ENCODE measurements at places on chromosomes 6 and 20.

DNA sequence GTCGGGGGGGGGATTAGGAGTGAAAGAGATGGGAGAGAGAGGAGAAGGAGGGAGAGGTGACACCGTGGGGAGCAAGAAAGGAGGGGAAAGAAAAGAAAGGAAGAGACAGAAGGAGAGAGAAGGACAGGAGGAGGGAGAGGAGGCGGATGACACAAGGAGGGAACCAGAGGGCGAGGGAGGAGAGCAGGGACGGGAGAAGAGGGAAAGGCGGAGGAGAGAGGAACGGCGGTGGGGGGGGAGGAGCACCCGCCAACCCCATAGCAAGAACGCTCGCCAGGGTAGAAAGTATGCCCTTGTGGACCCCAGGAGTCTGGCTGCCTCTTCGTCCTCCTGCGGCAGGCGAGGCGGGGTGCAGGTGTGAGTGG, 4.5 kb upstream of the INSM1 start:
- DNase-seq, result no peak

DNA sequence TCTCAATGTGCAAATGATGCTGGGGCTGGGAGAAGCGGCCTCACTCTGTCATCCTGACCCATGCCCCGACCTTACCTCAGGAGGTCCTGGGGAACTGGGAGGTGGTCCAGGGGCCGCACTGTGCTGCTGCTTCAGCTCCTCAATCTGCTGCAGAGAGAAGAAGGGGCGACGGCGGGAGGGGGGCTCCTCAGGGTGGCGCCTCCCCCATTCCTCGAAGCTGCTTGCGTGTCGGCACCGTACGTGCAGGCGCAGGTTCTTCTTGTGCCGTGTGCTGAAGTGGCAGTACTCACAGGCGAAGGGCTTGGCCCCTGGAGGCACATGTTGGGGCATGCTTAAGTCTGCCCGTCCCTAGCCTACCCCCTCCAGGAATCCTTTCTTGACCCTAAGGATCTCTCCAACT, 12.9 kb downstream of the ZNF335 start:
- DNase-seq, result no peak

GRCh38 chr6:90559931-90560330, 26.9 kb downstream of the MAP3K7 start:
- DNase-seq, result no peak

GRCh38 chr20:22586645-22587310, 2.4 kb upstream of the FOXA2 start:
- peak; percentile 38 for DNase-seq

DNA sequence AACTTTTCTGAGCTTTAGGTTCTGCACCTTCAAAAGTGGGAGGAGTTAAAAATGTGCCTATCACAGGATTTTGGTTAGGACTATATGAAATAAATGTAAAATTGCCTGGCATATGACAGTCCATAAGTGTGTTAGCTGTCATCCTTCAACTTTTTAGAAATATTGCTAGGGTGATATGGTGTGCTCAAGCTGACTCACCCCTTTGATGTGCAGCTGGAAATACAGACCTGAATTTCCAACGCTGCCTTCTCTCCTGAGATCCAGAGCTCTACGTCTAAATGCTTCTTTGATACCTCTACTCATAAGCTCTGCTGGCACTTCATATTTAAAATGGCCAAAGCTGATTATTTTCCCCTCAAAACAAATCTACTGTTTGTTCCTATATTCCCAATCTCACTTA, 2.7 kb downstream of the SLC35B3 start:
- DNase-seq, result no peak

GRCh38 chr20:4797275-4797674, 75.6 kb downstream of the PRND start:
- no peak for DNase-seq

DNA sequence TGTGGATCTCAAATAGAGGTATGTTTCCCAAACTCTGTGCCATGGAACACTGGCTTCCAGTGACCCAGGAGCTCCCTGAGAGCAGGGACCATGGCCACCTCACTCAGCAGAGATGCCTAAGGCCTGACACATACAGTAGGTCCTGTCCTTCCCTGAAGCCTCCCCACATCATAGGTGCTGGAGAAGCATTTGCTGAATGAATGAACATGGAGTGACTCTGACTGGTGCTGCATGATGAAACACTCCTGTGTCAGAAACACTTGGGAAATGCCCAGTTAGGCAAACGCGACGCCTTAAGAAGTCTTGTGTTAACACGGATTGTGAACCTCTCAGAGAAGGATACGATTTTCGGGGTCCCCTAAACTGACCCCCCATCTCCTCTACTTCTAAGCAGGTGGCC, 14.3 kb downstream of the SLA2 start:
- no peak for DNase-seq

GRCh38 chr6:87921034-87921433, 126.6 kb upstream of the SPACA1 start:
- no peak for DNase-seq

- no peak for DNase-seq
Observed at GRCh38 chr20:32115211-32115767, 5.8 kb downstream of the TM9SF4 start.

DNA sequence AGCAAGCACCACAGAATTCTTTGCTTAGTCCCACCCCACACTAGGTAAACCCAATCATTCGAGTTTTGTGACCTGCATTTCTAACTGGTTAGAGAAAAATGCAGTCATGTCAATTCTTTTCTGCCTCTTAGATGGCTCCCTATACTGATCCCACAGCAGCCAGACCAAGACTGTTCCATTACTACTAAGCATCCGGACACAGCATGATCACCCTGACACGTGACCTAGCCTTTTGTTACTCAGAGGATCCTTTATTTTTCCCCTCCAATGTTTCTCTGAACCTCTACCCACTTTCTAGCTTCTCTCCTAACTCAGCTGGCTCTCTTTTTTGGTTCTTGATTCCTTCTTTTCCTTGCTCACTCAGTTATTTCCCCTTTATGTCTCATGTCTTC, 87.9 kb downstream of the PDE10A start:
- no peak for DNase-seq

DNA sequence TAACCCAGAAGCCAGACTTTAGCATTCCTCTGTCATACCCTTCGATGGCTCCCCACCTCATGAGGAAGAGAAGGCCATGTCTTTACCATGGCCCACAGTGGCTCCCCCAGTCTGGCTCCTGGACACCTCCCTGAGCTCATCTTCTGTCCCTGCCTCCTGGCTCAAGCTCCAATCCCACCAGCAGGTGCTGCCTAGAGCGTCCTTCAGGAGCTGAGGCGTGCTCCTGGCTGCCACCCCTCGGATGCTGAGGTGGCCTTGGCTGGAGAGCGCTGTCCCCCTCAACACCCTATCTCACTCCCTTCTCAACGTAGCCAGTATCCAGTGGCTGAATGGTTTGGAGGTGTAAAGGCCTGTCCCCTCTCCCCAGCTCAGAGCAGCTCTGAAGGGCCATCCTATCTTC, 47.4 kb upstream of the RANBP9 start:
- DNase-seq, result no peak

DNA sequence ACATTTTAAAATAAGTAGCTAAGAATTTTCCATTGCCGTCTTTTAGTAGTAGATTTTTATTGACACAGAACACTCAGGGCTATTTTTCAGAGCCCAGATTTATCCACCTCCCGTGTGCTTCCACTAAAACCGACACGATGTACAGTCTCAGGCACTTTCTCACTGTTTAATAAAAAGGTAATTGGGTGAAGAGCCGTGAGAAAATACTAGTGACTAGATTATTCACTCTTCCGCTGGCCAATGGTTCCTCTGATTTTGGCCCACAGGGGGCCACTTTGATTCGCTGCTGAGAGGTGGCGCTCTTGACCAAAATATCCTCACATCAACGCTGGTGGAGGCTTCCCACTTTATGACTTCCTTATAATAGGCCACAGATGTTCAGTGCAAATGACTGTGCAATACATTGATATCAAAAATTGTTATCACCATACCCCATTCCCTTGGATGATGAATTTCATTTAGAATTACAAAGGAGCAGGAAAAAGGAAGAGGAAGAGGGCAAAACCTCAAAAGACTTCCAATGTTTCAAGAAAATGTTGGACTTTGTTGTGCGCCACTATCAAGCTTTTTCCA, 12.3 kb upstream of the HDDC2 start:
- peak; percentile 42 for DNase-seq

DNA sequence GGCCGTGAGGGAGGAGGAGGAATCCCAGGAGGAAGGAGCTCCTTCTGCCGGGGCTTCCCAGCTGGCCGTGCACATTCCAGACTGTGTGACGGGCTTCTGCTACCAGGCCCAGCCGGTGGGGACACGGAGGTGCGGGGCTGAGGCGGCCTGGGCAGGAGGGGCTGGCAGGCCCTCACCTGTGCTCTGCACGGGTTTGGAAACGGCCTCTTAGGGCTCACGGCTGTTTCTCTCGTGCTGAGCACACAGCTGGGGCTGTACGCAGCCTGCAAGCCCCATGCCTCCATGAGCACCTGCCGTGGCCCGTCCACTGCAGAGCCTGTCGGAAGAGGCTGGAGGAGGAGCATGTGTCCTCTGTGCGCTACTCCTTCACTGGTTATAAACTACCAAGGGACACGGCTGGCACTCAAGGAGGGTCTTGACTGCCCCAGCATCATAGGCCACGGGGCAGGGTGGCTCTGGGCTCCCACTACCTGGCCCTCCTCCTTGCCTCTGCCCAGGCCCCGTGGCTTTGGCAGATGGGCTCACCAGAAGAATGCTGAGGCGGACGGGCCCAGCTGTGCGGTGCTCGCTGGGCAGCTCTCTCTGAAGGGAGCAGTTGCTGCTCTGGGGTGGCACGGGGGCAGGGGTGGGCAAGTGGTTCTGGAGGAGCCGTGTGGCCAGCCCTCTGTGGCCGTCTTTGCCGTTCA, 15.8 kb downstream of the NPEPL1 start:
- no peak for DNase-seq

- no peak for DNase-seq
Observed at GRCh38 chr6:55437141-55437540, 109.9 kb downstream of the GFRAL start.

GRCh38 chr6:106609699-106610098, 19.6 kb downstream of the RTN4IP1 start:
- no peak for DNase-seq

GRCh38 chr6:132742495-132742894, 15.2 kb downstream of the VNN2 start:
- no peak for DNase-seq

GRCh38 chr20:3606021-3606420, 57.2 kb downstream of the GFRA4 start:
- no peak for DNase-seq

DNA sequence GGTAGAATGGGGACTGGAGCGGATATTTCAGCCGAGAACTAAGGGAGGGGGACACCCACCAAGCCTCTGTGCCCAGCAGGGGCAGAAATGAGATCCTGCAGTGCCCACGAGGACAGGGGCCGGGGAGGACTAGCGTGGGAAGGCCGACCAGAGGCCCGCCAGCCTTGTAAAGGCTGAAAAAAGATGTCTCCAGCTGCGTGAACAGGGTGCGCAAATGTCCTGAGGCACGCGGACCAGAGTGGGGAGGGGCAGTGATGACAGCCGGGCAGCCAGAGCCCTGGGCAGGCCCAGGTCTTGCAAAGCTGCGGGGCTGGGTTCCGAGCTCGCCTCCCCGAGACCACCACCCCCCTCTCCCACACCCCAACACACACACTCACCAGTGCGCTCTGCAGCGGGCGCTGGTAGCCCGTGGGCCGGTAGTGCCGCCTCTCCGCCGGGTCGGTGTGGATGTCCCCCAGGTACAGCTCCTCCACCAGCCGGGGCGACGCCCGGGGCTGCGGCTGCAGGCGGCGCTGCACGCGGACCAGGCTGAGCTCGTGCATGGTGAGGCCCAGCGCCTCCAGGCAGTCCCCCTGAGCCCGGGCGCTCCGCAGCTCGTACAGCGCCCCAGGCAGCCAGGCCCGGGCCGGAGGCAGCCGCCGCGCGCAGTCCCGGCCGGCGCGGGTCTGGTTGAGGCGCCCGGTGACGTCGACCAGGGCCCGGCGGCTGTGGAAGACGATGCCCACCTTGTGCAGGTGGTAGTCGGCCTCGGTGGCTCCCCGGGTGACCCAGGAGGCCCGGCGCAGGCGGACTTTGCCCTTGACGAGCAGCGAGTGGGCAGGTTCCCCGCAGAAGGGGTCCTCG, 48.2 kb downstream of the APCDD1L start:
- no peak for DNase-seq

DNA sequence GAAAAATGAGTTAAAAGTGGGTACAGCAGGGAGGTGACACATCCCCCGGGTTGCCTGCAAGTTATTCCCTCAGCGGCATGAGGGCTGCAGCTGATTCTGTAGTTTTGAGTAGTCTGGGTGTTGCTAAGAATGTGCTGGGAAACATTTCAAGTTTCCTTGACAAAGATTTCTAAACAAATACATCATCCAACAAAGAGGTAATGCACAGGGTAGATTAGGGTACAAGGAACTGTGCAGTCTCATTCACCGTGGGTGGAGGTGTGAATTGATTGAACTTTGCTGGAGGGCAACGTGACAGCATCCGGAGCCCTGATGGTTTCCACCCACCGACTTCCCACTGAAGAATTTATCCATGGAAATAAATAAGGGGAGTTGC, 21.8 kb downstream of the CASS4 start:
- no peak for DNase-seq

GRCh38 chr6:71181565-71181964, 107.0 kb upstream of the OGFRL1 start:
- DNase-seq, result no peak

GRCh38 chr20:5511930-5512329, 195.2 kb upstream of the PROKR2 start:
- DNase-seq, result no peak

DNA sequence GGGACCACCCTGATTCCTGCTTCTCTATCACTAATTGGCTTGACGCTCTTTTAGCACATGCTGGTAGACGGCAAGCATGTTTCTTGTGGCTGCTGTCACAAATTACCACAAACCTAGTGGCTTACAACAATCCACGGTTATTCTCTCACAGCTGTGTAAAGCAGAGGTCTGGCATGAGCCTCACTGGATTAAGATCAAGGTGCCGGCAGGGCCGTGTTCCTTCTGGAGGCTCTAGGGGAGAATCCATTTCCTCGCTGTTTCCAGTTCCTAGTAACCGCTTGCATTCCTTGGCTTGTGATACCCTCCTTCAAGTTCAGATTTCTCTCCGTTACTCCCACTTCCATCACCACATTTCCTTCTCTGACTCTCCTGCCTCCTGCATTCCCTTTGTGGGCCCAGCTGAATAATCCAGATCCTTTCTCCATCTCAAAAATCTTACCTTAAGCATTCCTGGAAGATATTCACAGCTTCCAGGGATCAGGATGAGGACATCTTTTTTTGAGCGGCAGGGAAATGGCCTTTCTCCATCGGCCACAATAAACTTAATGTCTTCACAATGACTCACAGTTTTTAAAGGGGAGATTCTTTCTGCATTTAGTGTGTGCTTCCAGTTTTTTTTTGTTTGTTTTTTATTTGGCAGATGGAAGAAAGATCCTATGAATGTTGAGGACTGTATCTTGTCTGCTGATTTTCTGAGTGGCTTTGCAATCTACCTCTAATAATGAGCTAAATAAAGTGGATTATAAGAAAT, 39.9 kb downstream of the BMP6 start:
- no peak for DNase-seq

Measured in activated naive CD8-positive, alpha-beta T cell treated with anti-CD3 and anti-CD28 coated beads, Interleukin-2, amount 50 U/mL, for 24 hours (primary cell).